DMS53 (cell line): ENCODE measurements at places on chromosomes 7 and 10.
A peak's percentile ranks its signal among the peaks of the same experiment; 100 is the strongest.

- DNase-seq, result peak; percentile 90
Observed at GRCh38 chr10:96830511-96831199, 1.4 kb upstream of the LCOR start.

- DNase-seq, result peak; percentile 30
Observed at GRCh38 chr7:41027428-41028115, 675.3 kb downstream of the INHBA start.

DNA sequence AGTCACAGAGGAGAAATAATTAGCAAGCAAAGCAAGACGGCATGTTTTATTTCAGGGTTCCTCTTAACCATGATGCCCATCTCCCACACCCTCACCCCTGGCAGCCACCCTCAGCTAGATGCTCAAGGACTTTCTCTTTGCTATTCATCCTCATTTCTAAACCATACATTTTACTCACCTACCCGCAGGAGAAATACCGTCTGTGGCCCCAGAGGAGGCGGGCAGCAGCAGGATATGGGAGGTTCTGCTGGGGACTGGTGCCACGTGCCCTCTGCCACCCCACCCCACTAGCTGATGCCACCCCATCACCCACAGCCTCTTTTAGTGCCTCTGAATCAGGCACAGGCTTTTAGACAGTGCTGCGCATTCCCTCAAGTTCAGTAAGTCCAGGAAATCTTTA is 168.7 kb upstream of the ITGB1 start:
- DNase-seq, result no peak

DNA sequence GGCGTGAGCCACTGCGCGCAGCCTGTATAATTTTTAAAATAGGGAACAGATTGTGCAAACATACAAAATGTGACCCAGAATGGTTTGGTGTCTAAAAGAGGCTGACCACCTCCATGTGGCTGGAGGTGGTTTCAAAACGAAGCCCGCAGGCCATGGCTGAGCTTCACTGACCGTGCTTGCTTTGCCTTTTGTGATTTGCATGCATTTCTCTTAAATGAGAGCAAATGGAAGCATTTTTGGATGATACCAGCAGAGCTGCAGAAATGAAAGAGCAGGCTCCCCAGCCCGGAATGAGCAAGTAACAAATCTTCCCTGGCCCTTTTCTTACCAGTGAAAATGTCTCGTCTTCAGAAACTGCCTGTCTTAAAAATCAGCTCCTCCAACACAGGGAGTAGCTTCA is 239.9 kb downstream of the CAMK1D start:
- no peak for DNase-seq
